CD4-positive, alpha-beta T cell treated with Interferon alpha-2 for 1 hour (primary cell): ENCODE measurements at places on chromosomes 3 and 15.

- DNase-seq, result no peak
Measured at GRCh38 chr15:36632226-36632625, 52.8 kb downstream of the CDIN1 start.

DNA sequence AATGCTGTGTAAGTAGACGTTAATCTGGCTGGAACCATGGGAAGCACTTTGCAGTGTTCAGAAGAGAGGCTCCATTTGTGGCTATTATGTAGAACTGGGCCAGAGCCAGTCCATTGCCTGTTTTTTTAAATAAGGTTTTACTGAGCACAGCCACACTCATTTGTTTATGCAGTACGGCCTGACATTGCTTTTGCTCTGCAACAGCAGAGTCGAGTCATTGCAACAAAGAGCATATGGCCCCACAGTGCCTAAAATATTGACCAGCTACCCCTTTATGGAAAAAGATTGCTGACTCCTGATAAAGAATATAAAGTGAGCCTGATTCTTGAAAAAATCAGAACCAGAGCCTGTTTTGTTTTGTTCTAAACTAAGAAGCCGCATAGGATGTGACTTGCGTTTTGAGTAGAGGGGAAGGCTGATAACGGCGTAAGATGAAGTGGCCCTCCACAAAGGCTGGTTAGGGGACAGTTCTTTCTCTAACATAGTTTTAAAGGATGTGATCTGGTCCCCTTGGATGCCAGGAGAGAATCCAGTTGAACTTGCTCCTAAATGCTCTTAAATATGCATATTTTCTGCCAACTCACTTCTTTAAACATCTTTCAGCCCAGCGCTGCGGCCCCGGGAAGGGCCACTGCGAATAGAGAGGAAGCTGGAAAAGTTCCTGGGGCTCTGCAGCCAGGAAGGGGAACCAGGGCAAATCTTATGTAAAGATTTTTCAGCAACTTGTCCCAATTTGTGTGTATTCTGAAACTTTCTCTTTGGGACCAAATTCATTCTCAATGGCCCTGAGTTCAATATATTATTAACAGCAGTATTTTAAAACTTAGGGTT, 64.5 kb downstream of the GLDN start:
- DNase-seq, result no peak

DNA sequence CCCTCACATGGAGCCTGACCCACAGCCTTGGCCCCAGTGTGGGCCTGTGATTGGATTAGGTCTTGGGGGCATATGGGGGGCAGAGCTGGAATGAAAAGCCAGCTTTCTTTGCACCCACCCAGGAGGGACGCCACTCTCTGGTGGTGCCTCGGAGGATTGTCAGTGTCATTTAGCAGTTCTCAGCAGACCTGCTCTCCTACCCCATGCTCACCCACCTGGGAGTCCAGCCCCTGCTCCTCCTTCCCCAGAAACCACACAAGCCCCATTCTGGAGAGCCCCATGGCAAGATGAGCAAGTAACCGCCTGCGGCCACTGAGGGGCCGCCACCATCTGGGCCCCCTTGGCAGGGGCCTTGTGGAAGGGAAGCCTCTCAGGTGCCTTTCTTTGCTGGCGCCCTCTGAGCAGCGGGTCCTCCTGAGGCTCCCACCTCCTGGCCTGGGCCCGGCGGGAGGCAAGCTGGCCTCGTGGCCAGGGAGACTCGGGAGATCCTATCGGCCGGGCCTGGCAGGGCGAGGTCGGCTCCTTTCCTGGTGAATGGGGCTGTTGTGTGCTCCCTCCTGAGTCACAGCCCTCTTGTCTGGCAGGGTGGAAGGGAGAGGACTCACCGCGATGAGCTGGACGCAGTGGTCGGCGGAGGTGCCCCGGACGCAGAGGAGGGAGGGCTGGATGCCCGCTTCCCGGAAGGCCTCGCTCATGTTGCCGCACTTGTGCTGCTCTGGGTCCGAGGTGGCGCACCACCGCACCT, 2.3 kb downstream of the MELTF start:
- no peak for DNase-seq

- DNase-seq, result no peak
Measured at GRCh38 chr15:32053719-32054118, 23.4 kb downstream of the CHRNA7 start.

DNA sequence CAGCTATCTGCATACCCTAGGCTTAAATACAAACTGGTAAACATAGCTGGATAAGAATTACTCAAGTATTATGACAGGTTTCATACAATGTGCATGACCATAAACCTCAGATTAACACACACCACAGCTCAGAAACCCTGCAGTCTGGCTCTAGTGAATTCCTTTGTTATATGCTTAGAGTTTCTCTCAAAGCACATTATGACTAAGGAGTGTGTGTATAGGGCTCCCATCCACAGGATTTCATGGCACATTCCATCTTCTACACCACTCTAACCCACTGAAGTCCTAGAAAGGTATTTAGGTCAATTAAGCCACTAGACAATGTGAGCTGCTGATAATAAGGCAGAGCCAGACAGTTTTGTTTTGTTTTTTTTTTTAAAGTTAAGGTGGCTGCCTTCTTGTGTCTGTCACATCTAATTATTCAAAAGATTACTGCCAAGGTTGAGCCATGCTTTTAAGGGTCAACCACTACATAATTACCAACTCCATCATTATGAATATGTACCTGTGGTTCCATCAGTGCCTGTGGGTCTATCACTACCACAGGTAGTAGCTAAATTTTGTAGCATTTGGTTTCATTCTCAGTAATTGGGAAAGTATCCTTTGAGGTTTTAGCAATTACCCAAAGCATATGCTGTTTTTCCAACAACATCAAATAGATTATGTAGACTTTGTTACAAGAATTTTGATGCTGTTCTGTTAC, 107.0 kb downstream of the ALCAM start:
- no peak for DNase-seq

GRCh38 chr3:142315083-142315482, 89.7 kb upstream of the GK5 start:
- no peak for DNase-seq

- no peak for DNase-seq
Measured at GRCh38 chr3:117798221-117798620, 1088.6 kb downstream of the TUSC7 start.

- DNase-seq, result no peak
Measured at GRCh38 chr3:156148345-156148945, 28.1 kb downstream of the KCNAB1 start.

DNA sequence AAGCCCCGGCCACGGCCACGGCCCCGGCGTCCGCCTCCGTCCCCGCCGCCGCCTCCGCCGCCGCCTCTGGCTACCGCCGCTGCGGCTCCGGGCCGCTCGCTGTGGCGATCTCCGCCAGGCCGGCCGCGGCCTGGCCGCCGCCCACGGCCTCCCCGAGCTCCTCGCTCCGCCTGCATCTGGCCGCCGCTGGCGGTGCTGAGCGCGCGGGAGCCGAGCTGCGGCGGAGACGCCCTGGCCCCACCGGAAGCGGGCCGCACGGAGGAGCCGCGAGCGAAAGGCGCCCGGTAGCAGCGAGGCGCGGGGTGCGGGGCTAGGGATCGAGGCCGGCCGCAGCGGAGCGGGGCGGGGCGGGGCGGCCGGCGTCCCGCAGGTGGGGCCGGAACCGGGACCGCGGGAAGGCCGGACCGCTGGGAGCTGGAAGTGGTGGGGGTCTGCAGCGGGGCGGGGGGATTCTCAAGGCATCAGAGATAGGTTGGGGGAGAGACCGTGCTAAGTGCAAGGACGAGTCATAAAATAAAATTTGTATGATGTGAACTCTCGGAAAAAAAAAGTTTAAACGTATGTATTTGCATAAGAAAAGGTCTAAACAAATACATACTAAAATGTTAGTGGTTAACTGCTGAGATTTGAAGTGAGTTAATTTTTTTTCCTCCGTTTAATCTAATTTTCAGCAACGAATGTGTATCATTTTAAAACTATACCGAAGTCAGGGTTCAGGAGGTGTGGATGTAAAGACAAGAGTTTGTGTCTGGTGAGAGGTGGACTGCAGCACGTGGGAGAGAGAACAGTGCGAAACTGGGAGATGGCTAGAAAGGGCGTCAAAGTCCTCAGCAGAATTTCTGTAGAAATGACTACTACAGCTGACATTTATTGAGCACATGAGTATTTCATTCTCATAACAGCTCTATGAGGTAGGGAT, at the start of gene AVEN:
Gene AVEN, minus strand, starts transcription at position 334 of the 919 bp plus-strand sequence. Its CDS starts 158 bp downstream, at position 176.
- DNase-seq, result peak; percentile 38

DNA sequence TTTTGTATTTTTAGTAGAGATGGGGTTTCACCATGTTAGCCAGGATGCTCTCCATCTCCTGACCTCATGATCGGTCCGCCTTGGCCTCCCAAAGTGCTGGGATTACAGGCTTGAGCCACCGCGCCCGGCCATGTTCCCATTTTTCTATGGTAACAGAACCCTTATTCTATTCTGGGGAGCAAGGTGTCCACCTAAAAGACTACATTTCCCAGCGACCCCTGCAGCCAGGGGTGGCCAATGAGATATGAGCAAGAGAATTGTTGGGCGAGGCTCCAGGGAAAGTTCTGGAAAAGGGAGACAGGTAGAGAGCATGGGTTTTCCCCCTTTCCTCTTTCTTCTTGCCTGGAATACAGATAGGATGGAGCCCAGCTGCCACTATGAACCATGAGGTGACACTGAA, 96.9 kb downstream of the LINGO1 start:
- no peak for DNase-seq

- DNase-seq, result no peak
Measured at GRCh38 chr3:39127269-39127907, 19.9 kb downstream of the TTC21A start.

GRCh38 chr3:68018275-68018674, 363.9 kb upstream of the SUCLG2 start:
- DNase-seq, result no peak

DNA sequence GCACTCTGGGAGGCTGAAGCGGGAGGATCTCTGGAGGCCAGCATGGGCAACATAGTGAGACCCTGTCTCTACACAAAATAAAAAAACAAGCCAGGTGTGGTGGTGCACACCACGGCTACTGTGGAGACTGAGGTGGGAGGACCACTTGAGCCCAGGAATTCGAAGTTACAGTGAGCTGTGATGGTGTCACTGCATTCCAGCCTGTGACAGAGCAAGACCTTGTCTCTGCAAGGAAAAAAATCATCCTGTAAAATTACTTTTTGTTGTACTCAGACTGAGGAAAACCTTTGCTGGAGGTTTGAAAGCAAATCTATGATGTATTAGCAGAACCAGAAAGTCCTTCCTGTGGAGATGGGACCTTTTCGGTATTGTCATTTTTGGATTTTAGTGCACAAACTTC, 63.3 kb downstream of the ATP1B3 start:
- no peak for DNase-seq

GRCh38 chr15:92020804-92021203, 167.3 kb downstream of the SLCO3A1 start:
- DNase-seq, result no peak
